ENCODE measurements at places on chromosomes 6 and 20. TPM values are rescaled to one million over a fixed set of nuclear protein-coding genes. Genes with fewer than 3 reads are reported as not detected.

The SDC4 gene
- total RNA-seq, result 35.4 TPM

The TINAG gene
- not detected for total RNA-seq

The ENTPD6 gene
- total RNA-seq, result 45.9 TPM

The PRDM1 gene
- 0.62 TPM for total RNA-seq

The DSP gene
- 43.7 TPM for total RNA-seq

Measured in GM23338 (cell line).